ENCODE measurements at places on chromosomes 7 and 10.

DNA sequence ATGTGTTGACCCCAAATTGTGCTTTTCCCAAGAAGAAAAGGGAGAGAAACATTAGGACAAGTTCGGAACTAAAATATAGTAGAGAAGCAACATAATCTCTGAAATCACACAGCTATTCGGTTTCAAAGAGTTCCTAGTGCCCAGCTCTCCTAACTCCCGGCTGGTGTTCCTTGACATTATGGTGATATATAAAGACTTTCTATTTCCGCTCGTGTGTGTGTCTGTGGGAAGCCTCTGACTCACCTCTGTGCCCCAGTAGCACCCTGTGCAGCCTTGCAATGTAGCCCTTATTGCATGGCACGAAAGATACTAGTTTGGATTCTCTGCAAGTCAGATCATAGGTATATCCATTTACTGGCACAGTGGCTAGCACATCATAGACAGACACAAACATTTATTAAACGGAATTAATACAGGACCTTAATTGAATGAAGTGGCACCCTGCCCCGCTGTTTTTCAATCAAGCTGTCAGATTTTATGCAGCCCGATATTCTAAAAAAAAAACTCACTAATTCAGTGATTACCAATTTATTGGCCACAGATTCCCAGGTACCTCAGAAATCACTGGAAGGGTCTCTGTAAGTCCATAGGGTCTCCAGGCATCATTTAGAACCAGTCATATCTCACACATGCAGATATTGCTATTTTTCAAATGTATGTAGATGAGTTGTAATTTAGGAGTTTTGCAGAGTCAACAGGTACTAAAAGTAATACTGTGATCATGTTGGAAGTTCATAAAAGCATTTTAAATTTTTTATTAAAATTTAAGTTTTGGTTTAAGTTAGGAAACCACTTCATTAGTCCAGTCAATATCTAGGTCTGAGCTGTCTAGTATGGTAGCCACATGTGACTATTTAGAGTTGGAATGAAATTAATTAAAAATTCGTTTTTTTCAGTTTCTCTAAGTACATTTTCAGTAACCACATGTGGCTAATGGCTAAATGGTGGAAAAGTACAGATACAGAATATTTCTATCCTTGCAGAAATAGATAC is 43.3 kb downstream of the SFTPD start:
- no peak for DNase-seq

- no peak for DNase-seq
Observed at GRCh38 chr7:99121496-99122021, 22.3 kb downstream of the SMURF1 start.

DNA sequence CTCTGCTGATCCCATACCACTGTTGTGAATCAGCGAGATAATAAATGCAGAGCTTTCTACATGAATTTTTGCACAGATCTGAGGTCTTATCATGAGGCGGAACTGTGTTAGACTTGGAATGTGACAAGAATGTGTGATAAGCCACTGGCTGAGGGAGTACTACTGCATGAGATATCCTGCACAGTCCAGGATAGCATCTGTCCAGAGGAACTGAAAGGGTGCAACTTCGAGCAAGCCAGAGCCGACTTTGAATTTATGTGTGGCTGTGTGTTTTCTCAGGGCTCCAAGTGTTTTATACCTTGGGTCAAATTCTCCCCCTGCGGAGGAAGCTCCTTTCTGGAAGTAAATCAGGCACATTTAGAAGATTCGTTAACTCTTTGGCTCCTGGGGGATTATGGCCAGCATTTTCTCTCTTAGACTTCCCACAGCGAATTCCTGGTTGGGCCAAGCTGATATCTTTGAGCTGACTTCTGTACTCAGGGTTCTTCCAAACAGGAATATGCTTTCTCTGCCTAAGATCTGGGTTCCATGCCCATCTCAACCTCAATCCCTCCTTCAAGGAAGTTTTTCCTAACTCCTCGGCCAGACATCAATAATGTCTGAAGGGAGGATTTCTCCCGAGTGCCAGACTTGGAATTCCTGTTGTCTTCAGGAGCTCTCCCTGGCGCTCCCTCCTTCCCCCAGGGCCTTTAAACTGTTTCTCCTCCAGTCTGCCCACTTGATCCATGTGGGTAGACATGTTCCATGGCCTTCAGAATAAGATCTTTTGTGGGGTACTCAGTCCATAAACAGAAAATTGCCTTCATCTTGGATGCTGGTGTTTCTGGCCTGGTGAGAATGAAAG is 2.5 kb upstream of the MEST start:
- no peak for DNase-seq

DNA sequence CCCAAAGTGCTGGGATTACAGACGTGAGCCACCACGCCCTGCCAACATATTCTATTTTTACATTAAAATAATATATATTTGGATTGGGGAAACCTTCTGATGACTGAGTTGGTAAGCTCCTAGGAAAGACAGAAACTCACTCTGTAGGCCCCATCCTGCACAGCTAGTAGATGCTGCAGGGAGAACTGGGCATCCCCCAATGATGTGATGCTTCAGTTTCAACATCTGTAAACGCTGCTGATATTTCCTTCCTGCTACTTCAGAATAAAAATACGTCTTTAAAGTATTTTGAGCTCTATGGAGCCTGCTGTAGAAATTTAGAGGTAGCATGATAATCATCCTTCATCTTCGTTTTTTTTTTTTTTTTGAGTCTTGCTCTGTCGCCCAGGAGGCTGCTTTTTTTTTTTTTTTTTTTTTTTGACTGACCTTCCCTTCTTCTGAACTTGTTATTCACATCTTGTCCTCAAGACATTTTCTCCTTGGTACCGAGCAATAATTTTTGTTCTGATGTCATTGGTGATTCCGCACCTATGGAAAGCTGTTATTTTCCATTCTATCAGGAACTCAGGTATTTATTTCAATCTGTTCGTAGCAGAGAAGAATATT is 21.8 kb upstream of the INPP5F start:
- DNase-seq: no peak

- no peak for DNase-seq
Observed at GRCh38 chr7:114854369-114854768, 67.5 kb upstream of the MDFIC start.

GRCh38 chr7:35792472-35792871 is 8.4 kb upstream of the SEPTIN7 start:
- DNase-seq: no peak

DNA sequence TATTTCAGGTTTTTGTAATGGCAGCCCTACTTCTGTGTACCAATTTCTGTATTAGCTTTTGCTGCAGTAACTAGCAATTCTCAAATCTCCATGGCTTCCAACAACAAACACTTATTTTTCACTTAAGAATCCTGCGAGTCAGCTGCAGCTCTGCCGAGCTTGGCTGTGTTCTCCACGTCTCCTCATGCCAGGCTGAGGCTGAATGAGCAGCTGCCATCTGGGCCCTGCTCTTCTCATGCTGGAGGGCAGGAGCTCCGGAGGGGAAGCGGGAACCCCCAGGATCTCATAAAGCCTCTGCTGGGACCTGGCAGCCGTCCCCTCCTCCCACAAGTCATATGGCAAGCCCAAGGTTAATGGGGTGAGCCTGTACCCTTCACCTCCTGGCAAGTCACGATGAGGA is 591.1 kb downstream of the SDK1 start:
- no peak for DNase-seq

DNA sequence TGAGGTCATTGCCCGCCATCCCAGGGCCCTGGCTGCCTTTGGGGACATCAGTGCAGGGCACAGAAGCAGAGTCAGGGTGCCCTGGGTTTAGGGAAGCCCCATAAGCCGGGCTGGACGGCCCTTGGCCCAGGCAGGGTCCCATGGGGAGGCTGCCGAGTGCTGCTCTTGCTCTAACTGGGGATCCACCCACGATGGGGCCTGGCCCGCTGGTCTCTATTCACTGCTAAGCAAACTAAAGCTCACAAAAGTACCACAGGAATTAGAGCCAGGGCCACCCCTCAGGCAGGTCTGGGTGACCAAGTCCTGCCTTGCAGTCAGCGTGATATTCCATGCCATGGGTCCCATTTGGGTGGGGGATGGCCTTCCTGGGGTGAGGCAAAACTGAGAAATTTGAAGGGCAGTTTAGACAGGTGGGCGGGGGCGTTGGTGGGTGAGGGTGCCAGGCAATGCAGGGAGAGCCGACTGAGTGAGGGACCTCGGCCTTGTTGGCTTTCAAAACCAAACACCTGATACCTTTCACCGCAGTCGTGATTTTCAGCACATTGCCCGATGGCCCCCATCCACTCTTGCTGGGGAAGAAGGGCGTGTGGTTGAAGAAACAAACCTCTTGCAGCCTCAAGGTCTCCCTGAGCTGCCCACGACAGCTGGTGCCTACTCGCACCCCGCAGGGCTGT is 92.8 kb upstream of the PPIF start:
- no peak for DNase-seq

- no peak for DNase-seq
Observed at GRCh38 chr10:52256832-52257691, 57.0 kb upstream of the DKK1 start.
